ENCODE measurements at places on chromosomes 11 and 22.

- DNase-seq = no peak
Measured at GRCh38 chr11:77147668-77148321, 19.7 kb downstream of the MYO7A start.

DNA sequence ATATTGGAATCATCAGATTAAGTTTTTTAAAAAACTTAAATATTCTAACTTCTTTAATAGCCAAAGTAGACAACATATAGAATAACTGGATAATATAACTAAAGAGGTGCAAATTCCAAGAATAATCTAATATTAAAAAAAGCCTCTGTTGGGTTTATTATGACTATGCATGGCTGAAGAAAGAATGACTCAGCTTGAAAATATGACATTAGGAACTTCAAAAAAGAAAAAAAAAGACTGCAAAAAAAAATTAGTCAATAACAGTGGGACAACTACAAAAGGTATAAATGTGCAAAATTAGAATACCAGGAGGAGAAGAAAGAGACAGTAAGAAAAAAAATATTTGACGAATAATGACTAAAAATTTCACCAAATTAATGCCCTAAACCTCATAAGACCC lies 1178.0 kb downstream of the JRKL start:
- no peak for DNase-seq

DNA sequence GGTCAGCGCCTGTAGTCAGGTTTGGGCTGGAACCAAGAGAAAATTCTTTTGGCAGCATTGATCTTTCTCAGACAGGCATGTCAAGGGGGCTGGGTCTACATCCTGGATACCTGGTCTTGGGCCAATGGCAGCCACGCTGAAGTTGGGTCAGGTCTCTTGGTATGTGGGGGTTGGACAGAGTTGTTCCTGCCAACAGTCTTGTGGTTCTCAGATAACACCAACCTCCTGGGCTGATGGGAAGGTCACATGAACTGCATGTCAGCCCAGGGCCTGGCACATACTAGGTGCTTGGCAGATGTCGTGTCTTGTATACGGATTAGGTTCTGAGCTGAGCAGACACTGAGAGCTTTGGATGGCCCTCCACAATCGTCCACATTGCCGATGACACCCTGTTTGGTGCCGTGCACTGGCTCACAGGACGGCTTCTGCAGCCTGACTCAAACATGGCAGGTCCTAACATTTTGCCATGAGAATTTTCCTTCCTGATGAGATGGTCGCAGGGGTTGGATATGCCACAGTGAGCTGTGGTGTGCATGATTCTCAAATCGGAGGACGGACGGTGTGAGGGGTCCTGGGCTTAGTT lies 42.0 kb downstream of the FBLN1 start:
- no peak for DNase-seq

DNA sequence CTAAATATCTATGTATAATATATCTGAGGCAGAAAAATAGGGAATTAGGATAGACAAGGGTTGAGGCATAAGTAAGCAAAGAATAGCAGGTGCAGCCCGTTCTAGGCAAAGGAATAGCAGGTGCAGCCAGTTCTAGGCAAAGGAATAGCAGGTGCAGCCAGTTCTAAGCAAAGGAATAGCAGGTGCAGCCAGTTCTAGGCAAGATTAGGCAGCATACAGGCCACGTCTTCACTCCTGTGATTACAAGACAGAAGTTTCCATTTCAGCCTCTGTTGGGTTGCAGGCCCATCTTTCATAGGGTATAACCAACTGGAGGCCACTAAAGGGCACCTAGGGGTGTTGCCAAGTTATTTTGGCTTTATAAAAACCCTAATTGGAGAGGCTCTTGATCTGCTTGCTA lies 28.8 kb upstream of the CHORDC1 start:
- DNase-seq = no peak

- no peak for DNase-seq
Measured at GRCh38 chr11:105456950-105457349, 152.9 kb upstream of the GRIA4 start.

DNA sequence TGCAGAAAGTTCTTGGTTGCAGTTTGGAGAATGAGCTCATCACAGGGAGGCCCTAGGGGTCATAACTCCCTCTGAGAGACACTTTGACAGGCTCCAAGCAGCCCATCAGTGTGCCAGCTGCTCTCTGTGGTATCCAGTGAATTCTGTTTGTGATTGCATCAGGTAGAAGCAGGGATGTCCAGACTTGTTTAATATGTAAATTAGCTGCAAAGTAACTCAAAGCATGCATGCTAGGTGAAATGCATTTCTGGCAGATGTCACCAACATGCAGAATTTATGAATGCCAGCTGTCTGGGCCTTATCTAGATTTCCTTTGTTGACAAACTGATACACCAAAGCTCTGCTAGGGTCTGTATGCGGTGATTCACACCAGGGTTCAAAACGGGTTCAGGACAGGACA lies 123.6 kb upstream of the MTNR1B start:
- no peak for DNase-seq

DNA sequence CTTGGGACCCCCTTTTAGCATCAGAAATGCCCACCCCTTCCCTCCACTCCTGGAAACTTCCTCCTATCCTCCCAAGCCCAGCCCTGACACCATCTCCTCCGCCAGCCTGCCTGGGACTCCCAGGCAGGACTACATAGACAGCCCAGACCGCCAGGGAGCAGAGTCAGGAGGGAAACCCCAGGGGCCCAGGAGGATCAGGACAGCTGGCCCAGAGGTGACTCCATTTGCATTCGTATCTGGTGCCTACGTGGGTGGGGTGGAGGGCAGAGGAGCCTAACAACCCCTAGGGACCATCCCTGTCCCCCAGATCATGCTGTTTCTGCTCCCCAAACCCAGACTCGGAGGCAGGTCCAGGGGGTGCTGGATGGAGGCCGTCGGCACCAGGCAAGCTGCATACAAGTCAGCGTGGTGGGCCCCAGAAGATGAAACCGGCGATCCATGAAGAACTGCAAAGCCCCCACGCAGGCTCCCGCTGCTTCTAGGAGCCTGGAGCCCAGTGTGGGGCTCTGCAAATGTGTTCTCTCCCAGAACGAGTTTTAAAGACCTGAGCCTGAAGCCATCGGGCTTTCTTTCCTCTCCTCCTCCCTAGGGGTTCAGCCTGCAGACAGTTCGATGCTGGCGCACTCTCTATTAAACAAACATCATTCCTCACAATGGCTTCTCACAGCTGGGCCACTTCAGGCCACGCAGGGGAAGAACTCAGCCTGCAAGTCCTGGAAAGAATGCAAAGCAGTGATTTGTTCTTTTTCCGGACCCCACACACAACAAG lies 1506.8 kb downstream of the BRD1 start:
- DNase-seq = no peak

- DNase-seq = peak; percentile 22
Measured at GRCh38 chr22:38467904-38468442, at the start of gene KDELR3. TSS of gene KDELR3 (plus strand) at chr22:38468096. CDS start at chr22:38468234, 138 bp downstream.

DNA sequence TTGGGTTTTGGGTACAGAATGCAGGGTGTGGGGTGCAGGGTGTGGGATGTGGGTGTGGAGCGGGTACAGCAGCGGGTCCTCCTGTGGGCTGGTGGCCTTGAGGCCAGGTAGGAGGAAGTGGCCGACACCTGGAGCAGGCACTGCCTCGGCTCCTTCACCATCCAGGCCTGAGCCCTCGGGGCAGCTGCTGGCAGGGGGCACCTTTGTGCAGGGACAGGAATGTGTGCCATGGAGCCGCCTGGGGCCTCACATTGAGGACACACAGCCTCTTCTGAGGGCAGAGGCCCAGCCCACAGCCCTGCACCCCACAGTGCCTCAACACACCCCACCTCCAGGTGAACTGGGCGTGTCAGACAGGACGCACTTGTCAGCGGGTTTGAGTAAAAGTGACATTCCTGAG lies 984.0 kb downstream of the BRD1 start:
- no peak for DNase-seq

DNA sequence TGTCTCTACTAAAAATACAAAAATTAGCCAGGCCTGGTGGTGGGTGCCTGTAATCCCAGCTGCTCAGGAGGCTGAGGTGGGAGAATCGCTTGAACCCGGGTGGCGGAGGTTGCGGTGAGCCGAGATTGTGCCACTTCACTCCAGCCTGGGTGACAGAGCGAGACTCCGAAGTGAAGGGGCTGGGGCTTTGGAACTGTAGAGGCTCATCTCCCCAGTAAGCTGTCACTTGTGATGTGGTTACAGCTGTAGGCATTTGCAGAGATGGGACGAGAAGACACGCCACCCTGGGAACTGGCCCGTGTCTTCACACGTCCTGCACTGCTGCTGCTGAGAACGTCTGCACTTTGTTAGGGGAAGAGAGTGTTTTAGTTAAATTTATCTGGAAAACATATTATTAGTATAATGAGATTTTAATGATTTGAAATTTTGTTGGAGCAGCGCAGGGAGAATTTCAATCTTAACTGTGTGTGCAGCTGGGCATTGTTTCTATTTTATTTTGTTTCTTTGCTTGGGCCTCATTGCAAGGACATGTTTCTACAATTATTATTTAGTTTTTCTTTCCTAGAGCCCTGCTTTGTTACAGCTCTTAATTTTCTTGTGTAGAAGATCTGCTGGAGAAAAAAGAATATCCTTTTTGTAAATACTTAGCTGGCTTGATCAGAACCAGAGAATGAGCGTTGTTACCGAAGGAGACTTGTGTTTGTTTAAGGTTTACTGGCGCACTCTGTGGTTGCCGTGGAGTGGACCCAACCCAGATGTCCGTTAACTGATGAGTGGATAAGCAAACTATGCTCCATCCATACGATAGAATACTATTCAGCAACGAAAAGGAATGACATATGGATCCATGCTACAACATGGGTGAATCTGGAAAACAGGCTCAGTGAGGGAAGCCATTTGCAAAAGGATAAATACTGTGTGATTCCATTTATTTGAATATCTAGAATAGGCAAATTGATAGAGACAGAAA lies 18.4 kb downstream of the PARVB start:
- no peak for DNase-seq

DNA sequence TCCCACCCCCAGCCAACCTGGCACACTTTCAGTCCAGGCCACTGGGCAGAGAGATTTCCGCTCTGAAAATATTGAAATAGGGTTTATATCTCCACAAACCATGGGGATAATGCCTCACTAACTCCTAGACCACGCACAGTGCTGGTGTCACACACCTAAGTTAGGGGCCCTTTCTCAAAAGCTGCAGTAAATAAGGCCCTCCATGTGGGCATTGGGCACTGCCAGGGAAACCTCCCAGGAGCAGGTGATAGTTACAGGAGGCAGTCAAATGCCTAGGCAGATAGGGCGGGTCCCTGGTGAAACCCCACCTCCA lies 3.1 kb upstream of the IL10RA start:
- DNase-seq = no peak

- DNase-seq = peak; percentile 4
Measured at GRCh38 chr11:29343465-29344333, 673.1 kb downstream of the KCNA4 start.

- no peak for DNase-seq
Measured at GRCh38 chr11:83140691-83141455, 16.1 kb upstream of the PCF11 start.

DNA sequence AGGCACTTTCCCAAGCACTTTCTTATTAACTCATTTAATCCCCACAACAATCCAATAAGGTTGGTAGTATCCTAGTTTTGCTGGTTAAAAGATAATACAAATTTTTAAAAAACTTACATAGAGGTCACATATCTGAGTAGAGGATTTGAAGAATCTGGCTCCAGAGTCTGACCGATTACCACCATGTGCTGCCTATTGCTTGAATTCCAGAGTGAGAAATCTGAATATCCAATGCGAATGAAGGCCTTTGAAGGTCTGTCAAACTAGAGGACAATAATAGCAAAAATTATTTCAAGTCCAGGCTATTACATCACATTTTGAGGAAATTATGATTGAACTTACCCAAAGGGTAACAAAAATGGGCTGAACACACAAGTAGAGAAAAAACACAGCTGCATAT lies 77.8 kb upstream of the BIRC3 start:
- no peak for DNase-seq

DNA sequence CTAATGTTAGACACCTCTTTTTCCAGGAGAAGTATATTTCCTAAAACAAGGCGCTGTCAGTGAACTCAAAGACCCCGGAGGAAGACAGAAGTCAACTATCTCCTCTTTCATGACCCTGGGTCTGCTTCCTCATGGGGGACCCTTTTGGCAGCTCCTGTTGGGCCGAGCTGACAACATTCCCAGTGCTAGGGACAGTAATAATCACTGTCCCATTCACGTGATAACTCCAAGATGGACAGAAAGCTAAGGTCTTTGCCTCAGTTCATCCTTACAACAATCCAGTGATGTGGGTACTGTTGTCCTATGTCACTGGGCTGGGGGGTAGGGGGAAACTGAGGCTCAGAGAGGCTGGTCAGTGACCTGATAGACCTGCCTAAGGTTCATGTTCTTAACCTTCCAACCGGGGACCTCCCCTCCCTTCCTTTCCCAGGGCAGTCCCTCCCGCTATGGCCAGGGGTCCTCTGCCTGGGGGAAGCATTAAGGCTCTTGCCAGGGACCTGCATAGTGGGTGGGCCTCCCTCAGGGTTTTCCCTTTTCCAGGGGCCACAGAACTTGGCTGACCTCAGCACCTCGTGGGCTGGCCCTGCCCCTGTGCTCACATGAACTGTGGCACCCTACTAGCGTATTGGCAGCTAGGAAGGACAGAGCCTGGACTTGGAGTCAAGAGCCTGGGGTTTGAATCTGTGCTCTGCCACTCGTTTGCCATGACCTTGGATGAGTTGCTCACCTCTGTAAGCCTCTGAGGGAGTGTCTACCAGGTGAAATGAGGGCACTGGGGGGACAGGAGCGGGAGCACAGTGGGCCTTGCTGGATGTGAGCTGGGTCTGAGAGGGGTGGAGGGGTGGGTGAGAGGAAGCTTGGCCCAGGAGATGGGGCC lies 53.6 kb downstream of the LRRC32 start:
- no peak for DNase-seq

DNA sequence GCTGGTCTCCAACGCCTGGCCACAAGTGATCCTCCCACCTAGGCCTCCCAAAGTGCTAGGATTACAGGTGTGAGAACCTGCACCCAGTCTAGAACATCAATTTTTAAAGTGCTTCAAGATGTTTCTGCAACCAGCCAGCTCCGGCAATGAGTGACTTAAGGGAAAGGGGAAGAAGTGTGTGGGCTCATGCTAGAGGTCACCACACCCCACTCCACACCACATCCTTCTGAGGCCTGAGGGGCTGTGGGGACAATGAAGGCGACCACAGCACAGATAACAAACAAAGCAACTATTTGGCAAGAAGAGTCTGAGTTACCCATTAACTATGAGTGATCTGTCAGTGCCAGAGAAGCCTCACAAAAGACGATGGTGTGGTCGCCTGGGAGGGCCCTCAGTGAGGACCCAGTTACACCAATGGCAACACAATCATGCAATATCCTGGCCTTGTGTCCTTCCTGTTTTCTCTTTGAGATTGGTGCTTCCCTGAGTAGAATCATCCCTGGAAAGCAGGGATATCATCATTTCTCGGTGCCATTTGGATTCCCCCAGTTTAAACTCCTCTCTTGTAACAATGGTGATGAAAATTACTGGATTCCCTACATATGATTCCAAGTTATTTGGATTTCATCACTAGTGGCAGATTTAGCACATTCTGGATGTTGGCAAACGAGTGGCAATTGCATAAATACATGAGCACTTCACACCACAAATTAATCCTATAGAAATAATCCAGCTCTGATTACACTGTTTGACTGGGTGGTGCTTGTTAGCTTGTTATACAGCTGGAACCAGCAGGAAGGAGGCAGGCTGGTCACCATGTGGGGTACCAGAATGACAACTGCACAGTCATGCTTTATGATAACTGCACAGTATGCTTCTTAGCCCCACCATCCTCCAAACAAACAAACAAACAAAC lies 18.4 kb downstream of the ABTB2 start:
- DNase-seq = no peak

Data from stimulated activated CD4-positive, alpha-beta T cell treated with anti-CD3 and anti-CD28 coated beads, Interleukin-1b, Interleukin-23, amount 100 ng/mL, for 24 hours (primary cell).